ENCODE measurements at places on chromosomes 1 and 21.

DNA sequence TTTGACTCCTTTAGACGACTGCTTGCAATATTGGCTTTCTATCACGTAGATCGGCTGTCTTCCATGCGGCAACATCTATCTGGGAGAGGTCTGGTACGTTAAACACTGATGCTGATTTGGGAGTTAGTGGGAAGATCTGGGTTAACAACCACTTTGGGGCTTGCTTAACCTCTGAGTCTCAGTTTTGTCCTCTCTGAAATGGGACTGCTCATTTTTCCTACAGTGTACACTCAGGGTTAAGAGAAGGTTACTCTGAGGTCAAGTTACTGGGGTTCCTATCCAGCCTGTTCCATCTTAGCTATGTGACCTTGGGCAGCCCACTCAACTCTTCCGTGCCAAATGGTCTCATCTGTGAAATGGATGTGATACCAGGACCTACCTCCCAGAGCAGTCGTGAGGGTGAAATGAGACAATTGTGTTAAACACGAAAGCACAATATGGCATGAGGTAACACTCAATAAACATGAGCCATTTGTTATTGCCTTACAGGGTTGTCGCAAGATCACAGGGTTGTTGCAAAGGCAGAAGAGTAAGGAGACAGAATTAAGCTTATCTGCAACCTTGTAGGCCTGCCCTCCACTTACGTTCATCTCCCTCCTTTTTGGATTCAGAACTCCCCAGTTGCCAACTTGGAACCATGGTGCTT lies 5.6 kb downstream of the ABCA4 start:
- no peak for DNase-seq

GRCh38 chr1:44566281-44567046 lies 107.8 kb downstream of the TMEM53 start:
- DNase-seq = no peak

DNA sequence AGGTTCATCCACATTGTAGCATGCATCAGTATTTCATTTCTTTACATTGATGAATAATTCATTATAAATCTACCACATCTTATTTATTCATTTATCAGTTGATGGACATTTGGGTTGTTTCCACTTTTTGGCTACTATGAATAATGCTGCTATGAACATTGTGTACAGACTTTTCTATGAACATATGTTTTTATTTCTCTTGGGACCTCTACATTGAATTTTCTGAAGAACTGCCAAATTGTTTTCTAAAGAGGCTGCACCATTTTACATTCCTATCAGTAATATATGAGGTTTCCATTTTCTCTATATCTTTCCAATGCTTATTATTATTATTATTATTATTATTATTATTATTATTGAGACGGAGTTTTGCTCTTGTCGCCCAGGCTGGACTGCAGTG lies 81.3 kb upstream of the SELENON start:
- no peak for DNase-seq

- no peak for DNase-seq
These were observed 107.7 kb upstream of the TMPRSS2 start for GRCh38 chr21:41615613-41616012.

- no peak for DNase-seq
These were observed 38.5 kb upstream of the EYA3 start for GRCh38 chr1:28126783-28127490.

DNA sequence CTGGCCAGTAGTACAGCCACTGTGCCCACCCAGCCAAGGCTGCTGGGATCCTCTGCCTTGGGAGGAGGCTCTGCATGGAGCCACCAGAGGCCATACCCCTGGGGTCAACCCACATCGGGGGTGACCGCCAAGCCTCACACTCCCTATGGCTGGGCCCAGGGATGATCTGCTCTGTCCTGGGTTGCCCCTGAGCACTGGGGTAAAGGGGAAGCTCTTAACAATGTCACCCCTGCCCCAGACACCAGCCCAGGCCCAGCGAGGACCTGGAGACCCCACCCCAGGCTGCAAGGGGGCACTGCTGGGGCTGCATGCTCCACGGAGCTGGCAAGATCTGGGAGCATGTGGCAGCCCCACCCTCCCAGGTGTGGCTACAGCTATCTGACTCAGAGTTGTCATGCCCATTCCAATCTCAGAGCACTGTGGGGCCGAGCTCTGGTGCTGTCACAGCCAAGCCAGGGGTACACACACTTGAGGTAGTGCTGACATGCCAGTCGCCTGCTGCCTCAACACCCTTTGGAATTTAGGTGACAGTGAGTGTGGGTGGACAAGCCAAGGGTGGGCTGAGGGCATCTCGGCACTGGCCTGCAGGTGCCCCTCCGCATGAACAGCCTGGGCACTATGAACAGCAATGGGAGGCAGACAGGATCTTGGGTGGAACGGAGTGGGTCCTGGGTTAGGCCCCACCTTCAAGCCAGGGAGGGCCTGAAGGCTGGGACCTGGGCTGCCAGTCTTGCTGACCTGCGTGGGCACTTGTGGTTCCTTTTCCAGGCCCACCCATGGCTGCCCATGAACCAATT lies 427.7 kb downstream of the LRRIQ3 start:
- no peak for DNase-seq

DNA sequence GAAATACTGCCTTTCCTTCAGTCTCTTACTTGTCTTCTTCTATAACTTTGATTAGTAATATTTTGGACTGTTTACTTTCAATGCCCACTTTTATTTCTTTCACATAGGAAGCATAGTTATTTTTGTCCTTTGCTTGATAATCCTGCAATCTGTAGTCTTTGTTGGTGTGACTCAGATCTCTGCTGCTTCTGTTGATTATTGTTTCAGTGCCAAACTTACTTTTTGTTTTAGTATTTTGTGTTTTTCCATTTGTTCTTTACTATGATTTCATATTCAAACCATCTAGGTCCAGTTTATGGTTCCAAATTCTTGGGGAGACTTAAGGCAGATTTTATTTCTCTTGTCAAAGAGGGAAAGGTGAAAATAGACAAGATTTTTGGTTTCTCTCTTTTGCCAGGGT lies 399.9 kb downstream of the HLX start:
- DNase-seq = no peak

GRCh38 chr1:67713057-67713846 lies 28.3 kb downstream of the GADD45A start:
- no peak for DNase-seq

DNA sequence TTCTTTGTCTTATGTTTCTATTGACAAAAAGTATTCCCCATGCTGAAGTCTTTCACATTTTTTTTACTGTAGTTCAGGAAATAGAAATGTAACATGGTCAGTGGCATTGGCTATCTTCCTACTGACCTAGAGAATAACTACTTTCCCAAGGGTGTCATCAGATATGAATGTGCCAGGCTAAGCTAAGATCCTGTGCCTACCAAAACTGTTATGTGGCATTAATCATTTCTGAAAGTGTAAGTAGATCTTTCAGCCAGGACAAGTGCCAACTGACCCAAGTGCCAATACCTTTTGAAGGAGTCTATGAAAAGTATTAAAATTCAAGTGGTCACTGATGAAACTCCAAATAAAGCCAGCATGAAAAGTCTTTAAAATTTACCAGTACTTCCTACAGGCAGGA lies 165.3 kb downstream of the TNFSF18 start:
- no peak for DNase-seq

GRCh38 chr1:218869276-218869675 lies 304.4 kb upstream of the LYPLAL1 start:
- DNase-seq = no peak

GRCh38 chr1:157798211-157798610 lies 21.3 kb upstream of the FCRL2 start:
- DNase-seq = no peak

- no peak for DNase-seq
These were observed 52.7 kb downstream of the AGBL4 start for GRCh38 chr1:49971088-49971487.

DNA sequence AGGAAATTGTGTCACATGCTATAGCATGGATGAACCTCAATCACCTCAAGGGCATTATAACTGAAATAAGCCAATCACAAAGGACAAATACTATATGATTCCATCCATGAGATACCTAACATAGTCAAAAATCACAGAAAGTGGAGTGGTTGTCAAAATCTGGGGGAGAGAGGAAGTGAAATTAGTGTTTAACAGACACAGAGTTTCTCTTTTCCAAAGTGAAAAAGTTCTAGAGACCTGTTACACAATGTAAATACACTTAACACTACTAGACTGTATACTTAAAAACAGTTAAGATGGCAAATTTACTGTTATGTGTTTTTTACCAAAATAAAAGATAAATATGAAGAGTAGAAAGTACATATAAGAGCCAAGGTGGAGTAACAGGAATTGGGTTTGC lies 31.8 kb downstream of the ZNF644 start:
- no peak for DNase-seq

DNA sequence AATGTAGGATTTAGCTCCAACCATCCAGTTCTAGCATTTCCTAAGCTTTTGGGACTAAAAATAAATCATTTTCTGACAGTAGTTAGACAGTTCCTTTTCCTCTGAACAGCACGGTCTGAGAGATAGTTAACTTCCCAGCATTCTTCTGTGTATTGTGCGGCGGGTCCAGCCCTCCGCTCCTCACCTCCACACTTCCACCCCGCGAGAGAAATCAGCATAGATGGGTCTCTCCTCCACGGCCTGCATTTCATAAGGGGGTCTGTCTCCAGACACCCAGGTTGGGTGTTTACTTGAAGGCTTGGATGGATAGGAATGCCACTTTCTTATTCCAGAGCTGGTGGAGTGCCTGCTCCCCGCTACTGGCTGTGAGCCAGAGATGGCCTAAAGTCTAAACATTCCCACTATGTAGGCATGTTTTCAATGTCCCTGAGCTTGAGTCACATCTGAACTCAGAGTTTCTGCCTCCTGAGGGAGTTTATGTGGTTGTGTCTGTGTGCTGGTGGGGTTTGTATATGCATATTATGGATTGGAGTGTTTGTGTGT lies 38.0 kb upstream of the PPP2R5A start:
- no peak for DNase-seq

- no peak for DNase-seq
These were observed 58.7 kb upstream of the RC3H1 start for GRCh38 chr1:174080819-174081218.

- DNase-seq = no peak
These were observed 17.1 kb downstream of the PLCH2 start for GRCh38 chr1:2493218-2493617.

GRCh38 chr1:7962014-7962335 lies 464 bp downstream of the PARK7 start:
- DNase-seq = no peak

DNA sequence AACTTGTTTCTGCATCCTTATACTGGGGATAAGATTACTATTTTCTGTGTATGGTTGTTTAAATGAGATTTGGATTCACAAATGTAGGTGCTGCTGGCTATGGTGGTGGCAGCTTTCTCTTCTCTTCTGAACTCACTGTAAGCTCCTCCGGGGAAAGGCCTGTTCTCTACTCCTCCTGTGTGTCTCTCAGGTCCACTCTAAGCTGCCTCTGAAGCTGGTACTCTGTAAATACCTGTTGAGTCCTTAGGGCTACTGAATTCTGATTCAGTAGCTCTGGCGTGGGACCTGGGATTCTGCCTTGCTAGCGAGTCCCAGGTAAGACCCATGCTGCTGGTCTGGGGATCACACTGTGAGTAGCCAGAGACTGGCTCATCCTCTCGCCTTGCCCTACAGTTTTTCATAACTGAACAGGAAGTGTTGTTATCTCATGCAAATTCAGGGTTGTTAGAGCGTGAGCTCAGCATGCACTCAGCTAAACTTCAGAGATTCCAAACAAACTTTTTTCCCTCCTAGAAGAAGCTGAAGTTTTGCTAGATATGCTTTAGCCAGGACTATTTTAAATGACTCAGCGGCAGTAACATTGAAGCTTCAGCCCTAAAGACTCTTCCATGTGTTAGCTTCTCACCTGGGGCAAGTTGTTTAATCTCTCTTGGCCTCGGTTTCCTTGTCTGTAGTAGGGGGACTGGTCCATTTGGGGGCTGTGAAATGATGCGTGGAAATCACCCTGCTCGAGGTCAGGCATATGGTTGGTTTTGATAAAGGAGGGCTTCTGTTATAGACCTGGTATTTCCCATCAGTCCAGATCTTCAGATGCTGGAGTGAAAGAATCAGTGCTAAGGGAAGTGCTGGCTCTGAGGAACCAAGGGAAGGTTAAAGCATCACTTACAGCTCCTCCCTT lies 271.5 kb upstream of the TMEM51 start:
- no peak for DNase-seq

DNA sequence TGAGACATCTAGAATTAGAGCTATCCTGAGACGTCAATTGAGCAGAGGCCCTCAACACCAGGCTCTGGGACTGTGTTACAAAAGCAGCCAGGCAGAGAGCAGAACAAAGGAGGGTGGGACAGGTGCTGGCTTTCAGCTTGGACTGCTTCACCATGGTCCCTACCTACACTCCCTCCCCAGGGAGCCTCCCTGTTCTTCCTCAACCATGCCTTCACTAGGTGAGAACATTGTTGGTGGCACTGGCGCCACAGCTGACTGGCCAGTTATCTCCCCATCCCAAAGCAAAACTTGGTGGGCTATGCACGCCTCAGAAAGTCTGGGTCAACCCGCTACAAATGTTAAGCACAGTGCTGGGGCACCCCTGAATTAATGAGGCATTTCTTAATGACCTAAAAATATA lies 87.8 kb downstream of the NMNAT2 start:
- DNase-seq = no peak

GRCh38 chr1:44447051-44447810 lies 42.2 kb downstream of the RNF220 start:
- DNase-seq = no peak

GRCh38 chr1:198623752-198624647 lies 14.8 kb upstream of the PTPRC start:
- DNase-seq = no peak

- no peak for DNase-seq
These were observed 81.4 kb upstream of the BACE2 start for GRCh38 chr21:41086569-41086968.

DNA sequence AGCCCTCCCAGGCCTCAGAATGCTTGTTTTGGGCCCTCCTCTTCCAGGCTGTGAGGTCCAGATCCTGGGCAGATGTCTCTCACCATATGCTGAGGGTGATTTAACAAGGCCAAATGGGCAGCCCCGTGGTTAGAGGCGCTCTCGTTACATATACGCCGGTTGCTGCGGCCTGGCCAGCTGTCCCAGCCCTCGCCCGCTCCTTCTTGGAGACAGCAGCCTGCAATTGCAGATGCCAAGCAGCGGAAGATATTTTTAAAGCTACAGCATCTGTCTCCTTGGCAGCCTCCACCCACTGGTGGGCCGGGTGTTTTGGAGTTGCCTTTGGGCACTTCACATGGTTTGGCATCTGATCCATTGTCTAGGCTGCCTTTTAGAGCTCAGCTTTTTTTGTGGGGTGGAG lies 178.8 kb upstream of the NFIA start:
- peak; percentile 9 for DNase-seq

- no peak for DNase-seq
These were observed 125.8 kb downstream of the TOMM20 start for GRCh38 chr1:235002706-235003300.

Measured in GOT3 (cell line).